Naive thymus-derived CD8-positive, alpha-beta T cell (primary cell): ENCODE measurements at places on chromosomes 2 and 18.

- H3K4me3 ChIP-seq = no peak overlapping the region
- DNase-seq = no peak
- no peaks in the 10 kb centered on the region for H3K4me1 ChIP-seq
- H3K36me3 ChIP-seq = peaks cover 14% of the 10 kb centered on the region
- H3K27ac ChIP-seq = no peak overlapping the region
- peaks cover 3% of the 10 kb centered on the region for H3K27me3 ChIP-seq
These were observed 145.8 kb upstream of the HS6ST1 start for GRCh38 chr2:128464456-128464855.

- H3K27me3 ChIP-seq = no peaks in the 10 kb centered on the region
- no peaks in the 10 kb centered on the region for H3K4me1 ChIP-seq
- peaks cover 19% of the 10 kb centered on the region for H3K36me3 ChIP-seq
- H3K4me3 ChIP-seq = no peak overlapping the region
These were observed 80.0 kb downstream of the MAP4K3 start for GRCh38 chr2:39356922-39357639.

- DNase-seq = no peak
- no peaks in the 10 kb centered on the region for H3K4me1 ChIP-seq
- peaks cover 8% of the 10 kb centered on the region for H3K27me3 ChIP-seq
- H3K27ac ChIP-seq = no peak overlapping the region
- H3K4me3 ChIP-seq = no peak overlapping the region
These were observed 50.5 kb upstream of the ST8SIA3 start for GRCh38 chr18:57301573-57302559.

DNA sequence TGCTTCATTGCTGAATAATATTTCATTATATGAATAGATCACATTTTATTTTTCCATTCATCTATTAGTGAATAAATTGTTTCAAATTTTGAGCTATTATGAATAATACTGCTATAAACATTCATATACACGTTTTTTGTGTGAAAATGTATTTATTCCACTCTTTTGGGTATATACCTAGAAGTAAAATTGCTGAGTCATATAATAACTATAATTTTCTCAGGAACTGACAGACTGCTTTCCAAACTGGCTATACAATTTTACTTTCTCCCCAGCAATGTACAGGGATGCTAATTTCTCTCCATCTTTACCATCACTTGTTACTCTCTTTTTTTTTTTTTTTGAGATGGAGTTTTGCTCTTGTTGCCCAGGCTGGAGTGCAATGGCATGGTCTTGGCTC is 35.5 kb upstream of the BAZ2B start:
- no peaks in the 10 kb centered on the region for H3K27me3 ChIP-seq
- no peaks in the 10 kb centered on the region for H3K4me1 ChIP-seq
- no peak overlapping the region for H3K4me3 ChIP-seq
- peaks cover 28% of the 10 kb centered on the region for H3K36me3 ChIP-seq
- no peak overlapping the region for H3K27ac ChIP-seq
